ENCODE measurements at places on chromosomes 3 and 15. TPM values are rescaled to one million over a fixed set of nuclear protein-coding genes. Genes with fewer than 3 reads are reported as not detected.

- no peaks in the 10 kb centered on the region for H3K27me3 ChIP-seq
- H3K4me1 ChIP-seq, result peaks cover 84% of the 10 kb centered on the region
- H3K36me3 ChIP-seq, result peaks cover 13% of the 10 kb centered on the region
These were observed 6.0 kb downstream of the FAM43A start for GRCh38 chr3:194691481-194692283.

DNA sequence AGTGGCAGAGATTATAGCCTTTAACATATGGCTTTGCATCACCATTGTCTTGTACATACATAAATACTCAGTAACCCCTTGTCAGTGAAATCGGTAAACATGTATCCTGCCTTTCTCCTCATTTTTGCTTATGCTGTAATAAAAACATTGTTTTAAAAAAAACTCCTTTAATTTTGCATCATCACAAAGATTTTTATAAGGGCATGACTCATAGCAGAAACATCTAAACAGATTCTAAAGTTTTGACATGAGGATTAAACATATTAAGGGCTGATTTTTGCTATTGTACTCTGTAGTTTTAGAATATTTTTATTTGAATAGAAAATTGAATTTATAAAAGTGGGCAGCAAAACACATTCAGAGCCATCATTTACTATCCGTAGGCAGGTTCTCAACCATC, 275.9 kb downstream of the ZIC4 start:
- H3K27ac ChIP-seq, result no peak overlapping the region
- no peak overlapping the region for H3K4me3 ChIP-seq
- no peaks in the 10 kb centered on the region for H3K4me1 ChIP-seq
- H3K36me3 ChIP-seq, result no peaks in the 10 kb centered on the region
- DNase-seq, result no peak

DNA sequence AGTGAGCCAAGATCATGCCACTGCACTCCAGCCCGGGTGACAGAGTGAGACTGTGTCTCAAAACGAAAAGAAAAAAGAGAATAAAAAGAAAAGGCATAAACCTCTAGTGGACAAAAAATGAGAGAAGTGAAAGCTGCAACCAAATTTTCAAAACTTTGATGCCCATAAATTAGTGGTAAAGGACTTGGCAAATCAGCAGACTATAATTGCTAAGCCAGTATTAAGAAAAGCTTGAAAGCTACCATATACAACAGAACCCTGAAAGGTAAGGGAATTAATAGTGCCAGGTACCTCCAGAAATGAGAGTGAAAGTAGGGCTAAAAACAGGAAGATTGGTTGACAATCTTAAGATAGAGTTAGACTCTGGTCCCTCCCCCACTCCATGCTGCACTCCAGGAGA, 32.9 kb upstream of the SLC22A13 start:
- H3K4me1 ChIP-seq, result peaks cover 17% of the 10 kb centered on the region
- no peak overlapping the region for H3K4me3 ChIP-seq
- H3K36me3 ChIP-seq, result peaks cover 86% of the 10 kb centered on the region

DNA sequence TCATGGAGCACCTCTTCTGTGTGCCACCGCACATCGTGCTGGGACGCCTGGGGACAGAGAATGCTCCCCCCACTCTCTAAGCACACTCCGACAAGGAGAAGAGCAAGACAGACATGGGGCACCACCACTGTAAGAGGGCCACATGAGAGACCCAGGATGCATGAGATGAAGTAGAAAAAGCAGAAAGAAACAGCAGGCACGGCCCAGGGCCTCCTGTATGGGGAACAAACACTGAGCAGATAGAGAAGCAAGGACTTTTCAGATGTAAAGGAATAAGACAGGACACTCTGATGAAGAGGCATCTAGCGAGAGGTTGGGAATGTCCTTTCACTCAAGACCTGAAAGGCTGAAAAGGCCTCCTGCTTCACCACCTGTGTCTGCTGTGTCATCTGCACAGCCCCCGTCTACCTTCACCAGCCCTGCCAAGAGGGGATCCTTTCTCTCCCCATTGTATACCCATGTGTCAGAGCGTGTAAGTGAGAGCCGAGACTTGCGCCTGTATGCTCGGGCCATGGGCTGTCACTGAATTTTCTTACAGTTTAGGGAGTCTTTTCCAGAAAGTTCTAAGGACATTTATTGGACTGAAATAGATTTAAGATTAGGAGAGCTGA, 125.6 kb downstream of the LRRK1 start:
- peak; percentile 10 for DNase-seq
- H3K27ac ChIP-seq, result no peak overlapping the region
- peaks cover 83% of the 10 kb centered on the region for H3K36me3 ChIP-seq
- no peaks in the 10 kb centered on the region for H3K27me3 ChIP-seq

- H3K36me3 ChIP-seq, result peaks cover 19% of the 10 kb centered on the region
- H3K27me3 ChIP-seq, result no peaks in the 10 kb centered on the region
- peak overlapping the region; percentile 15 for H3K27ac ChIP-seq
- no peak overlapping the region for H3K4me3 ChIP-seq
- no peak for DNase-seq
- peaks cover 93% of the 10 kb centered on the region for H3K4me1 ChIP-seq
These were observed 12.1 kb upstream of the UTS2B start for GRCh38 chr3:191342411-191342810.

GRCh38 chr3:78745847-78746246, 1022.0 kb downstream of the ROBO1 start:
- no peaks in the 10 kb centered on the region for H3K27me3 ChIP-seq
- H3K36me3 ChIP-seq, result no peaks in the 10 kb centered on the region
- H3K27ac ChIP-seq, result no peak overlapping the region
- no peak for DNase-seq
- no peaks in the 10 kb centered on the region for H3K4me1 ChIP-seq

The SERPINI1 gene
- 1.9 TPM for total RNA-seq
